CD4-positive, alpha-beta memory T cell (primary cell): ENCODE measurements at places on chromosomes 3 and 15.

- no peak for DNase-seq
These were observed 42.4 kb upstream of the STRIT1 start for GRCh38 chr3:155335724-155336354.

DNA sequence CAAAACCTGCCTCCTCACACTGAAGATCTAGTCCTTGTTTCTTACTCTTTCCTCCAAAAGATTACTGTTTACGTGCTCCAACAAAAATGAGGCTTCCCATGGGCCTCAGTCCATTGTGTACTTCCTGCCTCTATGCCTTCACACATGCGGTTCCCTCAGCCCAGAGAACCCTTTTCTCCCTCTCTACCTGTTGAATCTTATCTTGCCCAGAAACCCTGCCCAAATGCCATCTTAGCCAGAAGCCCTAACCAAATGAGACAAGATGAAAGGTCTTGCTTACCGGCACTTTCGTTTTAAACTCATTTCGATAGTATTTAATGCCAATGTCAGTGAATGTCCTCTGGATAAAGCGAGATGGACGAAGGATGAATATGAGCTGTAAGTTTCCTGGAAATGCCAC is 85.5 kb downstream of the B3GNT5 start:
- DNase-seq: no peak

DNA sequence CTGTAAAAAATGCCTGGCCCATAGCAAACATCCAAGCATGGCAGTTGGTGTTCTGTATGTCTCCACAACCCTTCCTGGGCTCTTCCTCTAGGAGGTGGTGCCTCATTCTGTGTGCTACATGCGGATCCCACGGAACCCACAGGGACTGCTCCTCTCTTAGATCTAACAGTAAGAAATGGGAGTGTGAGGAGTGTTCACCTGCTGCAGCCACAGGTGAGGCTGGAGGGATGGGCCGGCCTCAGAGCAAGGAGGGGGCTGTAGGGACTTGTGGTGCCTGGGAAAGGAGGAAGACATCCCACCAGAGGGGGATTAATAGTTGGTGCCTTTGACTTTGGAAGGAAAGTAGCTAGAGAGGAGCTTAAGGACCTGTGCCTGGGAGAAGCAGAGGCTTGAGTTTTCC is 22.2 kb downstream of the SEMA3G start:
- DNase-seq: no peak

- DNase-seq: no peak
These were observed 530 bp upstream of the PCOLCE2 start for GRCh38 chr3:142889212-142890014.

DNA sequence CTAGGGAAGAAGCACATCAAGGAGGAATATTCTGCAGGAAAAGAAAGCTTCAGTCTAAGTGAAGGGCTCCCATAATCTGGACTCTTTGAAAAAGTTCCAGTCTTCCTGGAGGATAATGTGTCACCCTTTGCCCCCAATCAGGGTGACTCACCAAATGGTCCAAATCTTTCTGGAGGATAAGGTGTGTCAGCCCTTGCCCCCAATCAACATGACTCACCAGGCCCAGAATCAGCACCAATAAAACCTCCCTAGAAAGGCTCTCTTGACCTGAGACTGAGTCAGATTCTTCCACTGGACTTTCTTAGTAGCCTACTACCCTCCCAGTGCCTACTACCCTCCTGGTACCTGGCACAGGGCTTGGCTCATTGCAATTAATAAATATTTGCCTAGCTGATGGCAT is 9.5 kb upstream of the ARL14 start:
- no peak for DNase-seq

- DNase-seq: no peak
These were observed 53.9 kb downstream of the CALML4 start for GRCh38 chr15:68151277-68151676.

DNA sequence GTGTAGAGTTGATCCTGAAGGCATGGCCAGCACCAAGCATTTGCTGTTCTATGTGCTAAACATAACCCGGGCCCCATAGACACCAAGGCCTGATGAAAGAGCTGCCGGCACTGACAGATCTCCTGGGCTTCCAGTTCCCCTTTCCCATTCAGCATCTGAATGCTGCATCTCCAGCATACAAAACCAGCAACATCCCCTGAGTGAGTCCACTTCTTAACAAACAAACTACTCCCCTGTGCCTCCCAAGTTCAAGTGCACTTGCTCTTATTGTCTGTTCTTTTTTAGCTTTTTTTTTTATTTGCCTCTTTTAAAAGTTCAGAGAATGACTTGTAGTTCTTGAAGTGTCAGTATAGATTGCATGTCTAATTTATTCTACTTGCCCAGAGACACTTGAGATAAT is 156.0 kb downstream of the EDEM1 start:
- no peak for DNase-seq

- no peak for DNase-seq
These were observed 24.6 kb downstream of the TNK2 start for GRCh38 chr3:195883801-195884200.

GRCh38 chr3:1348547-1348946 is 255.7 kb downstream of the CNTN6 start:
- no peak for DNase-seq

GRCh38 chr3:28718074-28718849 is 369.6 kb upstream of the AZI2 start:
- no peak for DNase-seq

GRCh38 chr15:90402223-90402622 is 14.2 kb downstream of the IQGAP1 start:
- DNase-seq: no peak
